NCI-H748 treated with DMSO at 0.1 percent for 48 hours (cell line): ENCODE measurements at places on chromosomes 16 and 17.

GRCh38 chr17:50208611-50209061 is 7.2 kb upstream of the COL1A1 start:
- no peak for DNase-seq

GRCh38 chr16:48583075-48584065 is 26.6 kb downstream of the N4BP1 start:
- no peak for DNase-seq

GRCh38 chr17:59684967-59685366 is 22.3 kb downstream of the PTRH2 start:
- DNase-seq = no peak

DNA sequence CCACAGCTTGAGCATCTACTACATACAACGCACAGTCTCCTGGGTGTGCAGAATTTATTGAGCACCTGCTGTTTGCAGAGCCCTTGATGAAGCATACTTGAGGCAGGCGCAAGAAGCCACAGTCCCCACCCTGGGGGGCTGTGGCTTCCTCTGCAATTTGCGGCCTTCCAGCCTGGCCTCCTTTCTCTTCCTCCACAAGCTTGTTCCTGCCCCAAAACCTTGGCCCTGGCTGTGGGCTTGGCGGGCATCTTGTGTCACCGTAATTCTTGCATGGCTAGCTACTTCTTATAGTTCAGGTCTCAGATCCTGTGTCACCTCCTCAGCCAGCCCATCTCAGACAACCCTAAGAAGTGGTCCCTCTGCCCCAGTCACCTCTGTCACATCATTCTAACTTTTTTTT is 43.9 kb upstream of the POLR3E start:
- no peak for DNase-seq

DNA sequence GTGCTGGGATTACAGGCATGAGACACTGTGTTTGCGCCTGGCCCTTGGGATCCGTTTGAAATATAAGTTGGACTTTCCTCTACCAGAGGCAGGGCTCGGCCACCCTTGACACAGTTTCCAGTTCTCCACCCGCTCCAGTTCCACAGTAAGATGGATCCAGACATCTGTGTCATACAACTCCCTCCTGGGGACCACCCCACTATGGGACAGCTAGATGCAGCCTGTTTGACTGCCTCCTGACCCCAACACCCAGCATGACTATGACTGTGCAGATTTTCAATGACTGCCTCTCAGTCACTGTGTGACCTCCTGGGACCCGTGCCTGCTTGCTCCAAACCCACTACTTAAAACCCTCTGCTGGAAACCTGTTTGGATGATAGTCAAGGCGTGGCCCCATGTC is 166.7 kb downstream of the IRF8 start:
- DNase-seq = no peak
